T-helper 1 cell treated with Interleukin-12 subunit alpha and Interleukin-12 subunit beta and Interleukin-4 antibody, amounts not matched to agents 30 ng/mL and 1 ng/mL, for 36 hours (primary cell): ENCODE measurements at places on chromosomes 6 and 20. TPM values are rescaled to one million over a fixed set of nuclear protein-coding genes. Genes with fewer than 3 reads are reported as not detected.

RHAG gene
- not detected in 2 replicates for total RNA-seq

PTPRK gene
- total RNA-seq: 1.0 and 1.9 TPM in 2 replicates

PDYN gene
- not detected in 2 replicates for total RNA-seq

OXT gene
- 0.61 TPM in 1 of 2 replicates, not detected in the other for total RNA-seq

PHACTR3 gene
- total RNA-seq: not detected in 2 replicates

BPIFA1 gene
- not detected in 2 replicates for total RNA-seq

TP53TG5 gene
- not detected in 2 replicates for total RNA-seq

DEFB124 gene
- total RNA-seq: not detected in 2 replicates

C6orf136 gene
- total RNA-seq: 22.2 and 31.1 TPM in 2 replicates

GLP1R gene
- not detected in 2 replicates for total RNA-seq

MUC22 gene
- total RNA-seq: not detected in 2 replicates

AP5S1 gene
- total RNA-seq: 15.7 and 17.3 TPM in 2 replicates
